ENCODE measurements at places on chromosomes 16 and 17.
A peak's percentile ranks its signal among the peaks of the same experiment; 100 is the strongest.

GRCh38 chr16:15704545-15704987, 54.5 kb downstream of the NDE1 start:
- peak; percentile 78 for DNase-seq

DNA sequence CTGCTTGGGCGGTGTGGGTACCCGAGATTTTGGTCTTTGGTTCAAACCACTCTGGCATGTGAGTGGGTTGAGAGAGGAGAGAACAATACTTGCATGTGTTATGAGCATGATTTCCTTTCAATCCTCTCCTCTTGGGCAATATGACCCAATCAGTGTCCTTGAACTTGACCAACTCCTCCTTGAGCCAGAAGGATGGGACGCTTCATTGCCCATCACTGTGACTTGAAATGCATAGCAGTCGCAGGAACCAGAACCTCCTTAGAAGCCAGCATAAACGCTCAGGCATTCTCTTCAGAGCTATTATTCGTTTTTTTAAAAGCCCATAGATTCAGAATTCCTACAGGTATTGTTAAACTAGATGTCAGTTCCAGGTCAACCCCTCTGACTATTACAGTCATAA, 367.4 kb downstream of the HAPSTR1 start:
- DNase-seq = no peak

GRCh38 chr17:14032234-14032633, 37.1 kb upstream of the COX10 start:
- no peak for DNase-seq

GRCh38 chr16:67228905-67229304, 2.0 kb downstream of the TMEM208 start:
- DNase-seq = no peak

- DNase-seq = no peak
Measured at GRCh38 chr17:4940555-4941318, 669 bp downstream of the RNF167 start.

GRCh38 chr16:9527976-9528375, 436.5 kb downstream of the HAPSTR1 start:
- DNase-seq = no peak

GRCh38 chr16:425740-426114, 278 bp downstream of the RAB11FIP3 start:
- DNase-seq = peak; percentile 62

GRCh38 chr17:546456-546855, 168.2 kb downstream of the VPS53 start:
- DNase-seq = no peak

GRCh38 chr17:80968602-80969029, 23.0 kb upstream of the CHMP6 start:
- DNase-seq = no peak

- no peak for DNase-seq
Measured at GRCh38 chr16:50677351-50677750, 3.8 kb downstream of the SNX20 start.

DNA sequence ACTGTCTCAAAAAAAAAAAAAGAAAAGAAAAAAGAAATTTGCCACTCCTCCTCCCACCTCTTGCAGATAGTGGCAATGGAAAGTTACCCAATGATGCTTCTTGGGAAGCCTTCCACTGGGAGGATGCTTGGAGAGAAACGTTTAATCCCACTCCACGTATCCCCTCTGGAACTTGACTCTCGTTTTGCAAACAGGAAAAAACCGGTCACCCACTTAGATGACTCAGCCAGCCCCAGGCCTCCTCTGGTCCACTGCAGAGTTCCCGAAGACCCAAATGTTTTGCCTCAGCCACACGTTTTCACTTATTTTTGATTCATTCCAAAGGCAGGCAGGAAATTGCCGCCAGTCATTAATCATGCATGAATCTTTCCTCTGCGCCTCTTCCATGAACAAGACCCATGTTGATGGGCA, 9.3 kb upstream of the TNFRSF17 start:
- no peak for DNase-seq

DNA sequence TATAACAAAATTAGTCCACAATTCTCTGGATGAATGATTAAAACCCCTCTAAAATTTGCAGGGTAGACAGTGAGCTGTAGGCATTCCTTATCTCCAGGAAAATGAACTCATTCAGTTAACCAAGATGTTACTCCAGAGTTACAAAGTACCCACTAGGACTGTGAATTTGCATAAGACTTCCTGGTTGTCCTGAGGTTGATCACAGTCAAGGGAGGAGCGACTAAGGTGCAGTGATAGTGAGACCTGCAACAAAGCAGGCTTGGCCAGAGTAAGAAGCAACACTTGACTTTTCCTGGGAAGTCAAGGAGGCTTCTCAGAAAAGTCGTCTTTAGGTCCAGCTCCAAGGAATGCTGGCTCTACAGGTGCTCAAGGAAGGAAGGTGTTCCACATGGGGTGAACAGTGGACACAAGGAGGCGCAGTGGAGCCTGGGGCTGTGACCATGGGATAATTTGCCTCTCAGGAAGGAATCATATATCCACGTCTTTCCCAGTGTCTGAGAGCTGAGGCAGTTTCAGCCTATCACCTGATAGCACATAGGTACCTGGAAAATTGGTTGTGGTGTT, 821.1 kb upstream of the EEF2KMT start:
- DNase-seq = peak; percentile 37

All from NCI-H82 (cell line).